ENCODE measurements at places on chromosomes 3 and 15.
A peak's percentile ranks its signal among the peaks of the same experiment; 100 is the strongest.

GRCh38 chr3:67076607-67077006 is 78.5 kb downstream of the KBTBD8 start:
- no peak for DNase-seq

DNA sequence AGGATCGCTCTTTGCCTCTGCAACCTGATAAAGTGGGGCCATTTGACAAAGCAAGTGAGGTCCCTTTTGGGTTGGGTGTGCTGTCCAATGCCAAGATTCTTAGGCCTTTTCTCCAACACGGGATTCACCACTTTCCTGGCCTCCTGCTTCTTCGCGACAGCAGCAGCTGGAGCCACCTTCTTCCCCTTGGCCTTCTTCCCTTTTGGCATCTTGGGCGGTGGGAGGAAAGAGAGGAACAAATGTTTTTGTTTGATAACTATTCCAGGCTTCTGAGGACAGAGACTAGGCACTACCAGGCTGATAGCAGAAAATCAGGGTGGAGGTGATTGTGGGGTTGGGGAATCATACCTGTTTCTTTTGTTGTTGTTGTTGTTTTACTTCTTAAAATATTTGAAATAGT is 30.0 kb upstream of the FAM81A start:
- no peak for DNase-seq

DNA sequence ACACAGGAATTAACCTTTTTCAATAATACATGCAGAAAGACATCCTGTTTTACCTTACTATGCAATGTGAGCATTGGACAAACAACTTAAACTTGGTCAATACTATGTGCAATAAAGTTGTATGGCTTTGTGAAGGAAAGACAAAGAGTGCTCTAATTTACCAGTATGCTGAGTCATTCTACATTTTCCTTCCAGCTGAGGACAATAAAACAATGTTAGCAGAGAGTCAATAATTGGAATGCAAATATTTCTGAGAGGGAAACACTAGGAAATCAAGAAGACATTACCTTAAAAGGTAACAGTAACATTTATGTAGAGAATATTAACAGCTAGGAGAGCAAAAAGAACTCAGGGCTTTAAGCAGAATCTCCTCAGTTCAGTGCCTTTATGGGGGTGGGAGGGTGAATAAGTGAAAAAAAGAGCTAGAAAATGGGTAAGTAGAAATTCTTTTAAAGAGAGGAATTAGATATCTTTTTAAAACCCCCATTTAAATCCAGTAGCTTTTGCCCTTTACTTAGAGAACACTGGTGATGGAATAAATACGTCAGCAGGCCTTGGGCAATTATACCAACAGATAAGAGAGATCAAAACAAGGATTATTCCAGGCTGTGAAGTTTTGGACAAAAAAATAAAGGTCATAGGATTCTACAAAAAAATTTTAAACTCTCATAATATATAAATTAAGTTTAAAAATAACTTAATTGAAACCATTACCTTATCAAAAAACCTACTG is 11.6 kb upstream of the HGD start:
- DNase-seq = no peak

DNA sequence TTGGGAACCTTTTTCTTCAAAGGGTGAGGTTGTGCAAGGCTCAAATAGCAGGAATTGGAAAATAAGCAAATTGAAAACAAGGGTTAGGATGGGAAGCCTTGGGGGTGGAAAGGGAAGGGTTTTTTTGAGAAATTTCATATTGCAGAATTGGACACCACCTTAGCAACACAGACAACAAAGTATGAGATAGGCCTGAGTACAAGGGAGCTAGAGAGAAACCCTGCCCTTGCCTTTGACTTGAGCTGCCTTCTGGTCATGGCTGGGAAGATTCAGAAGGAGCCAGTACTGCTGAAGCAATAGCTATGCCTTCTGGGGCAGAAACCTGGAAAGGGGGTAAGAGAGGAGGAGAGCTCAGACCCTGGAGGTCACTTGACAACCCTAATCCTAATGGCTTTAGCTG is 445.6 kb downstream of the ERC2 start:
- DNase-seq = no peak

DNA sequence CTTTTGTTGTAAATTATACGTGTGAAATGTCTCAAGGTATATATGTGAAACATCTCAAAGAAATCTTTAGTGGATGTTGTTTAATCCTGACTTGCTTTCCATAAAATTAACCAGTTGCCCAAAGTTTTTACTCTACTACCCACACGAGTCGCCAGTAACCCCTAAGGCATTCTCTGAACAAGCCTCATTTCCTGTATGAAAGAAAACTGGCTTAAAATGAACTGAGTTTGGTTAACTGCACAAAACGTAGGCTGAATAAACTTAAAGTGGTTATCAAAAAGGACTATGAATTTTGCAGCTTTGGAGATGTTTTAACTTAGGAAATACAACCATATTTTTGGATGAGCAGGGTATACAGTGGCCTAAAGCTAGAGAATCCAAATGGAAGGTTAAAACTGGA is 2.7 kb upstream of the APPL1 start:
- no peak for DNase-seq

DNA sequence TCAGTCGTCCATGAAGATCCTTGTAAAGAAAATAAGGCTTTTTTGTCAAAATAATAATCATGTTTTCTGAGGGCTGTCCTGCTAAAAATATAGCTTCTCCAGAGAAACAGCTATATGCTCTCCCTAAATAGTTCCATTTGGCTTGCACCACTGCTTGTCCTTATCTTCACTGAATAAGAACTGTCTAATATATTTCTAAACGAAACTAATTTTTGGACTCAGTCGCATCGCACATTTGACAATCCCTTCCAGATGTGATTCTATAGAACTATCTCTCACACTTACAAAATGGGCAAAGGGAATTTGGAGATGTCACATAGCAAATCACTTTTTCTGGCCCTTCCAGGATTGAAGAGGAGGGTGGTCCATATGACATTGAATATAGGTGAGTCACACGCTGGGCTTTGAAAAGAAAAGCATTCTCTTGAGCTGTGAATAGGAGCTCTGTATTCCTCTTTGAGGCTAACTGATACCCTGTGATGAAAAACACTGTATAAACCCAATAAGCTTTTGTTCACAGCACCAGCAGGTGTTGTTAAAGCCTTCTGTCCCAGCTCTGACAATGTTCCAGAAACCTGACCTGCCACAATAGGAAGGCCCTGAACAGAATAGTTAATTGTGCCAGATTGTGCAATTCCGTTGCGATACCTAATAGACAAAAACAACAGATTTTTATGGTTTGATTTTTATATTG is 1144.2 kb downstream of the ROBO2 start:
- no peak for DNase-seq

DNA sequence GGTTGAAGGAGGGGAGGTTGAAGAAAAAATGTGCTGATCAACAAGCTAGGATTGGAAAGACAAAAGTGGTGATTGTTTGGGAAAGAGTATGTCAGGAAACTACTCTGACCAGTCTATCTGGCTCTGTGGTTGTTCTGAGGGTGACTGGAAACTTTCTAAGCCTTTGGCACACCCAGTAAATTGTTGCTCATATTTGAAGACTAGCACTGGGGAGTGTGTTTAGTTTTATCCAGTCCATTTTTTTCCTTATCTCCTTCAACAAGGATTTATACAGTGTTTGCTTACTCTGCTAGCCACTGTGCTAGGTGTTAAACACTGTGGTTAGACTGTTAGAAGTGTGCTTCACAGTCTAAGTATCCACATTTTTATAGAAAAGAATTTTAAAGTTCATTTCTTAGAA is 28.8 kb downstream of the PPM1L start:
- no peak for DNase-seq

- DNase-seq = no peak
Observed at GRCh38 chr3:138203938-138204337, 16.8 kb downstream of the ARMC8 start.

DNA sequence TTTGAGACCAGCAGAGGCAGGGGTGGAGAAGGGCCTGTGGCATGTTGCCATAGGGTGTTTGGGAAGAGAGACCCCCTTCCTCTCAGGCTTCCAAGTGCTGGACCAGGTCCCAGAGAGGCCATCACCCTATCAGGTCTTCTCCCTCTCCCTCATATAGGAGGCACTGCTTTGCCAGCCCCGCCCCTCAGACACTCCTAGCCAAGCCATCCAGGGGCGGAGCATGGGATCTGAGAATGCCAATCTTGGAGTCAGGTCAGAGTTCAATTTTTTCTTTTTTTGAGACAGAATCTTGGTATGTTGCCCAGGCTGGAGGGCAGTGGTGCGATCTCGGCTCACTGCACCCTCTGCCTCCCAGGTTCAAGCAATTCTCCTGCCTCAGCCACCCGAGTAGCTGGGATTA is 32.7 kb downstream of the CRABP1 start:
- peak; percentile 74 for DNase-seq

DNA sequence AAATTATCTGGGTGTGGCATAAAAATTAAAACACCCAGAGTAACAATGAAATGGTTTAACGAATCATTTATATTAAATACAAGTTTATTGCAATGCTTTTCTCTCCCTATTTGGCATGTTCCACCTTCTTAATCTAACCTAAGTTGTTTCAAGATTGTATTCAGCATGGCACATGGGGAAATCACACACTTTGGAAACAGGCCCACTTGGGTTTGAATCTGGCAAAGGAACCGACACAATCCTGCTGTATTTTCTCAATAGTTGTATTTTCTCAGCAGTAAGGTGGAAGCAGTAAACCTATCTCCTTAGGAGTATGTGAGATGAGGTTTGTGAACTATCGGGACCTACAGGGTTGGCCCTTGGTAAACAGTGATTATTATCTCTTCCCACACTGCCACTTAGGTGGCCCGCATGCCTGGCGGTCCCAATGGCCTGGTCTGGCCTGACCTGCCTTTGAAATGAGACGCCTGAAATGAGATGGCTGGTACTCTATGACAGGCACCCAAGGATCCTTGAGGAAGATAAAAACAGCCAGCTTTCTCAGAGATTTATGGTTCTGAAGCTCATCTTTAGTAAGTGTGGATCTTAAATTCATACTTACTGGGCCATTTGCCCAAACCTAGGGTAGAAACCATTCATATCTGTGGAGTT is 45.3 kb upstream of the VILL start:
- no peak for DNase-seq

GRCh38 chr3:27880969-27881892 is 159.1 kb upstream of the EOMES start:
- DNase-seq = peak; percentile 15

GRCh38 chr3:71370467-71370866 is 213.1 kb downstream of the FOXP1 start:
- no peak for DNase-seq

DNA sequence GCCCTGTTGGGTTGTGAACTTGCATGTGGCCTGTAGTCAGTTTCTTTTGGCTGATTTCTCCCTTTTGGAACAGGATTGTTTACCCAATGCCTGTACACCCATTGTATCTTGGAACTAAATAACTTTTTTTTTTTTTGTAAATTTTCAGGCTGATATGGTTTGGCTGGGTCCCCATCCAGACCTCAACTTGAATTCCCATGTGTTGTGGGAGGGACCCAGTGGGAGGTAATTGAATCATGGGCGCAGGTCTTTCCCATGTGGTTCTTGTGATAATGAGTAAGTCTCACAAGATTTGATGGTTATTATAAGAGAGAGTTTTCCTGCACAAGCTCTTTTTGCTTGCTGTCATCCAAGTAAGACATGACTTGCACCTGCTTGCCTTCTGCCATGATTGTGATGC is 253.8 kb upstream of the GBE1 start:
- DNase-seq = no peak

- DNase-seq = no peak
Observed at GRCh38 chr3:12513694-12514446, 29.6 kb downstream of the TSEN2 start.

DNA sequence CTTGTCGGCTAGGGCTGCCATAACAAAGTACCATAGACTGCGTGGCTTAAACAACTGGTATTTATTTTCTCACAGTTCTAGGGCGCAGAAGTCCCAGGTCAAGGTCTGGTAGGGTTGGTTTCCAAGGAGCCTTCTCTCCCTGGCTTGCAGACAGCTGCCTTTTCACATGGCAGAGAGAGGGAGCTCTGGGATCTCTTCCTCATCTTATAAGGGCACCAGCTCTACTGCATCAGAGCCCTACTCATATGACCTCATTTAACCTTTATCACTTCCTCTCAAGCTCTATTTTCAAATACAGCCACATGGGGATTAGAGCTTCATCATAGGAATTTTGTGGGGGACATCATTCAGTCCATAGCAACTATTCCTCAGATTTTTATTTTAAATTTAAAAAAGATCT is 17.6 kb upstream of the PAQR9 start:
- no peak for DNase-seq

- DNase-seq = no peak
Observed at GRCh38 chr15:57943171-57943570, 122.3 kb downstream of the ALDH1A2 start.

- DNase-seq = no peak
Observed at GRCh38 chr3:99972380-99973104, 141.8 kb downstream of the FILIP1L start.

GRCh38 chr15:35626571-35627318 is 80.8 kb upstream of the DPH6 start:
- no peak for DNase-seq

- no peak for DNase-seq
Observed at GRCh38 chr15:43881944-43882343, 55.1 kb downstream of the WDR76 start.

- DNase-seq = no peak
Observed at GRCh38 chr3:26624209-26624765, 1.7 kb downstream of the LRRC3B start.

DNA sequence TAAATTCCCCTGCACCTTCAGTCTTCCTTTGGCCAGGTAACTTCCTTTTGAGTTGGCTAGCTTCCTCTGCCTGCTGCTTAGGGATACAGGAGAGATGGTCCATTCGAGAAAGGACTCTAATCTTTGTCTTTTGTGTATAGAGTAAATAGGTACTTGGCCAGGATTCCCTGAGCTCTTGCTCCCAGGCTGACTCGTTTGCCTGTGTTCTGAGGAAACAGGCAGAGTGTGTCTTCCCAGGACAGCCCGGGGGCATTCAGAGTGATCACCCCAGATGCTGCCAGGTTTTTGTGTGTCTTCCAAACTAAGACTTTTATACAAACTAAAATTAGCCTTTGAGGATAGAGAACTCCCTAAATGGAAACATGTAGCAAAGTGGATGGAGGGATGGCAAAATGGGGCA is 39.5 kb downstream of the TMEM108 start:
- no peak for DNase-seq

DNA sequence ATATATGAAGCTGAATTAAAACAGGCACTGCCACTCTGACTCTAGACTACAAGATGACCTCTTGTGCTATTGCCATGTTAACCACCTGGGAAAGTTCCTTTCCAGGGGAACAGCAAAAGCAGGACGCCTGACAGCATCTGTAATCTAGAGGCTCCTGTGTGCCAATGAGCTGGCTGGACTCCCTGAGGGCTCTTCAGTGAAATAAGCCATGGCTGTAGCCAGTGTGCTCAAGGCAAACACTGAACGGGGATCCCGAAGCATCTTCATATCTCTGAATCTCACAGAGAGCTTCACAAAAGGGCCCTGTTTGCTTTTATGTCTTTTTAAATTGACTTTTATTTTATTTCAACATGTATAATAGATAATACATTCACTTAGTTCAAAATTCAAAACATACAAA is 57.2 kb downstream of the BFSP2 start:
- no peak for DNase-seq

GRCh38 chr15:96366526-96366877 is 36.0 kb downstream of the NR2F2 start:
- DNase-seq = no peak

All from mucosa of gallbladder (tissue), 1 donor.